AG10803 (cell line): ENCODE measurements at places on chromosomes 4 and X.

GRCh38 chr4:57425610-57426009, 315.4 kb upstream of the IGFBP7 start:
- peak; percentile 24 for DNase-seq

DNA sequence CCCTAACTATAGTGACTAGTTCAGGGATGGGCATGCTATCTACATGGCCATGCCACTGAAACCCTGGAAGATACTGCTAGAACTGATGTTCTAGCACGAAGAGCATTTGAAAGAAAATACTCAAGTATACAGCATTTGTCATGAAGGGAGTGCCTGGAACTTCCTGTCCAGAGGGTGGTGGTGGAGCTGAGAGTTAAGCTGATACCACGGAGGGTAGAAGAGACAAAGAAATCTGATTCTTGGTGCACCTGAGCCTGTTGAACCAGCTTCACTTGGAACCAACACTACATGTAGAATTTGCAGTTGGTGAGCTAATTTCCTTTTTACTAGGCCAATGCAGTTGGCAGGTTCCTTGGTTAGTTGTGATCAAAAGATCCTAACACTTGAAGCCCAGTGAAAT, 116.4 kb downstream of the CCNG2 start:
- DNase-seq = no peak

GRCh38 chr4:163167333-163167626, 590 bp upstream of the NAF1 start:
- DNase-seq = peak; percentile 39

GRCh38 chrX:19544693-19545305, 29.5 kb upstream of the MAP3K15 start:
- DNase-seq = peak; percentile 59

DNA sequence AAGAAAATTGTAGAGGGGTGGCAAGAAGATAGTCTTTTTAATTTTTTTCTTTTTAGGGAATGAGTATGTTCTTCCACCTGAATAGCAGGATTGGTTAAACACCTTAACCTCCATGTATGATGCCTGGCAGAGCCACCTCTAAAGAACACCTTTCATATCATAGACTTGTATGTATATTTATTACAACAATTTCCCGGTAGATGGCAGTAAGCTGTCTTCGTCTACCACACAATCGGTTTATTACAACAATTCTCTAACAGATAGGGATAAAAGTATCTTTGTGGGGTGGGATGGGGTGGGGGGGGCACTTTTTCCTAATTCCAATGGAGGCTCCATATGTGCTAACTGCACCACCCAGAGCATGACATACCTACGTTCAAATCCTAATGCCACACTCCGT, 255.5 kb downstream of the LDB2 start:
- no peak for DNase-seq

GRCh38 chrX:22533898-22534297, 261.2 kb downstream of the CBLL2 start:
- DNase-seq = no peak

DNA sequence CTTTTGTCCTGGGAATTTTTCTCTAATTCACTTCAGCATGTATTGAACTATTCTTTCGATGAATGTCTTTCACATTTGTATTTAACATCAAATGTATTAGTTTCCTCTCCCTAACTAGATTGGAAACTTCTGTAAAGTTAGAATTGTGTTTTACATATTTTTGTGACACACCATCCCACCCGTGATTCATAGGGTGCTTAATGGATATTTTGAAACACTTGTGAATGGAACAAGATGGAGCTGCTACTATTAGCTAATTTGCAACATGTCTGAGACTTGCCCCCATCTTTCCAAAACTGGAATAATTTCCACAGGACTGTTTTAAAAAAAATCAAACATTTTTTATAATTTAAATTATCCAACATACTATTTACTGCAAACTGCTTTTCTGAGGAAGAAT, 30.2 kb upstream of the GNPDA2 start:
- peak; percentile 17 for DNase-seq

DNA sequence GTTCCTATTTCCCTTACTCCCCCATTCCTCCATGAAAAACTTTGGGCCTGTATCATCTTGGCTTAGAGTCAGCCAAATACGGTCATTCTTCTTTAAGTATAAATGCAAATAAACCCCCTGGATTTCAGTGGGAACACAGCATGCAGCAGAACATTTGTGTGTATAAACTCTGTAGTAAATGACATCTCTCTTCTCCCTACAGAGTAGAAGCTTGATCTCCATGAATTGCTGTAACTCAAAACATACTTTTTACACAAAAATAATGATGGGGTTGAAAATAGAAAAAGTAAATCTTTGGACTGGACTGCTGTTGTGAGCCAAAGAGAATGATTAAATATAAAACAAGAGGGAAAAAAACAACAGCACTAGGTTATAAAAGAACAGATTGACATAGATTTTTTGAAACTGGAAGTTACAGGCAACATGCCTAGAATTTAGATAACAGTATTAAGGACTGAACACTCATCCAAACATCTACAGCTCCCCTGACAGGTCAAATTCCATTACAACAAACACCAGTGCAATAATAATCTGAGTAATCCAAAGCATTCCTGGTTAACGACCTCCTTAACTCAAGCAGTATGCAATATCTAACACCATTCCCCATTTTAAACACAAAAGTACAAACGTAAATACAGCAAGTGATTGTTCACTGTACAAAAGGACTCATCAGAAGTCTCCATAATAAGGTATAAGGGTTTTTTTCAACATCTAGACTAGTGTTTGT, 30.7 kb downstream of the TSPAN5 start:
- DNase-seq = peak; percentile 76

- DNase-seq = no peak
These were observed 26.4 kb downstream of the HMGB3 start for GRCh38 chrX:151009582-151009981.

GRCh38 chr4:23937173-23937572, 47.3 kb upstream of the PPARGC1A start:
- DNase-seq = peak; percentile 80

DNA sequence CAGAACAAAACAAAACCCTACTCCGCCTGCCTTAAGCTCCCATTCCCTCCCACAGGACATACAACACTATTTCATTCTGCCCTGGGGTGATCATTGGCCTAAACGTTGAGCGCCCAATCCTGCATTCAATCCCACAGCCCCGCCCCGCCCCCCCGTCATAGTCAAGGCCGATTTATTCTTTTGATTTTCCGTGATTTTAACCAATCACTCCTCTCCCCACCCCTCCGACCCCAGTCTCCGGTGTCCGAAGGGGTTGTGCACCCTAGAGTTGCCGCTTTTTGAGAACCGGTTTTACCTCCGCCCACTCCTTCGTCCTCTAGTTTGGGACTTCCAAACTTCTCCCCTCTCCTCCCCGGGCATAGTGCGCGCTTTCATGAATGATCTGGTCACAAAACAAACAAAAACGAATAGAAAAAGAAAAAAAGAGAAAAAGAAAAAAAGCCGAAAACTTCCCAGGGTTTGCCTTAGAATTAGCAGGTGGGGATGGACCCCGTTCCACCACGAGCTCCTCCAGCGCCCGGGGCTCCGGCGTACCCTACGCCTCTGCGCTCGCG, 446 bp upstream of the UBE2A start:
- DNase-seq = peak; percentile 38

DNA sequence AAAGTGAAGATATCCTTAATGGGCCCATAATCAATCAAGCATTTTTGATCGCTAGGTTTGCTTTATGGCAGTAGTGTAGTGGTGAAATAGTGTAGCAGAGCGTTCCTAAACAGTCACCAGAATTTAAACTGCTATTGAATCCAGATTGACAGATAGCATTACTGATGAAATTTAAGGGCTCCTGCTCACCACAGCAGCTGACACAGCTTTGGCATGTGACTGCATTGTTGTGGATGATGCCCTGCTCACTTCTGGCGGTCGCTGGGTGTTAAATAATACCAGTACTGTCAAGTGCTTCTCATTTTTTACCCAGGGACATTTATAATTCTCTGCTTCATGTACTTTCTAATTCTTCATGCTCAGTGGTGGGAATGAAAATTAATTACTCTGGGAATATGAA, 102.0 kb upstream of the ARHGAP24 start:
- no peak for DNase-seq

GRCh38 chrX:71282514-71283402, 677 bp upstream of the NONO start:
- DNase-seq = no peak

GRCh38 chr4:6803246-6803645, 20.7 kb downstream of the KIAA0232 start:
- no peak for DNase-seq

GRCh38 chrX:103549916-103550315, 30.6 kb upstream of the RAB40A start:
- DNase-seq = peak; percentile 8

DNA sequence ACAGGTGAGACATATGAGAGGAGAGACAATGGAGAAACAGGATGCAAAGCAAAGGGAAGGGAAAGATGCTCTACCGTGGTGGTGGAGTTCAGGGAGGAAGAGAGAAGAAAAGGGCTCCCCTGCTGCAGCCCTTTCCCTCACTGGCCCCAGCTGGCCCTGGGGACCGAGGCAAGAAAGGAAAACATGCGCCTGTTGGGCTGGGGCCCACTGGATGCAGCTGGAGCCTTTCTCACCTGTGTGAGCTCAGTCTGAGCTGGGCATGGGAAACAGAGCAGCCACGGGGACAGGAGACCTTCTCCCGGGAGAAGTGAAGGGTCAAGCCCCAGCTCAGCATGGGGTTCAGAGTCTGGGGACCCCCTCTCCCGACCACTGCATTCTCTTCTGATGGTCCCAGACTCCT, 11.9 kb downstream of the NXF3 start:
- no peak for DNase-seq

DNA sequence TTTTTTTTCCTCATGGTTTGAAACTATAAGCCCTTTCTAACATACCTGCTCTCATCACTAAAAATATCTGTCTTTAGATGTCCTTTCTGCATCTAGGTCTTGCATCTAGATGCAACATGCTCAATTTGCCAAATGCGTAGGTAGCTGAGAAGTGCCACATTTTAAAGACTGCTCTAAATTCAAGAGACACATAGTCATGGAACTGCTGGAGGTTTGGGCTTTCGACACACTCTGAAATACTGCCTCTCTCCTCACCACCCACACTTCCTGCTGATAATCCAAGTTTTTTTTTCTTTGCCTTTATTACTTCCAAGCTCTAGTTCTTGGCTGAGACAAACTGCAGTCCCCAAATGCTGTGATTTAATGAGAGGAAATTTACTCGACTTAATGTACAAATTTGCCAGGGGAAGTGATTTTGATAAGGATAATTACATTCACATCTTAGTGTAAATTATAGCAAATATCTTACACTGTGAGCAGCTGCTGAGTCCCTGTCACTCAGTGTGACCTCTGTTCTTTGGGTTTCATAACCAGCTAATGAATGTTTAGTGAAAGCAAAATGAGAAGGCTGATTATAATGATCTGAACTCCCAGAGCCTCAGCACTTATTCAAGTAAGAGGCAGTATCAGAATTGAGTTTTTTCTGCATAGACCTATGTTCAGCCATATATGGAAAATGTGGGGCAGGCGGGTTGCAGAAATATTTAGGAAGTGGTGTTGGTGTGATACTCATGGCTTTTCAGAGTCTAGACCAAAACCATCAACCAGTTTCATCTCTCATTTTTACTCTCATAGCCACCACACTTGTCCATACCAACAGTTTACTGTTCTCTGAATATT, 31.3 kb downstream of the DRD5 start:
- peak; percentile 6 for DNase-seq

DNA sequence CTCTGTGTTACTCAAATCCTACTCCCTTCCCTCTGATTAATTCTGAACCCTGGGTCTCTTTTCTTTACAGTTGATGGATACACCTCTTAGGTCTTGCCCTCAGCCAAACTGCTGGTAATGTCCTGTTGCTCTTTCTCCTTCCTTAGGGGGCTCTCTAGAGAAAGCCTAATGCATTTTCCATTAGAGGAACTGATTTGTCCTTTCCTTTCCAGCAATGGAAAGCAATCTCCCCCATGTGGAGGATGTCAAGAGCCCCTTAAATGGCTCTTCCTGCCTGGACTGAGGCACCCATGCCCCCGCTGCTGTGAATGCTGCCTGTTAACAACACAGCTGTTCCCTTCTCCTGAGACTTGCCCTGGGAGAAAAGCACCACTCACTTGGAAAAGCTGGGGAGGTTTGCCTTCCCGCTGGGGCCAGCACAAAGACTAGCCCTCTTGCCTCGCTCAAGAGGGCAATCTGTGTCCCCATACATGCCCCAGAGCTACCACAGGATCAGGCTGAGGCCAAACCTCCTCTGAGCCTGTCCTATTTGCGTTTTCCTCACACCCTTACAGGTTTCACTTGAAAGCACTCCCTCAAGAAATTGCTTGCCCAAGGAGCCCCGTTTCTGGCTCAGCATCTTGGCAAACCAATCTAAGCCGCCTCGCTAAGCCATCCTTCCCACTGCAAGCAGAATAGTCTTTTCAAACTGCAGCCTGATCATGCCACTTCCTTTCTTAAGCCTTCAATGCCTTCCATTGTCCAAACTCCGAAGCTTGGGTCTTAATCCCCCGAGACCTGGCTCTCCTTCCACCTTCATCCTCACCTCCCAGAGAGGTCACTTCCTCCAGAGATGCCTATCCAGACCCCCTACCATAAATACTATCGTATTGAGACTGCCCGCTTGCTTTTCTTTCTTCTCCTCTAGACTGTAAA, 23.2 kb upstream of the SMIM20 start:
- no peak for DNase-seq

GRCh38 chr4:154414796-154415195, 76.8 kb downstream of the DCHS2 start:
- DNase-seq = no peak

GRCh38 chr4:148216866-148217814, 225.1 kb downstream of the NR3C2 start:
- DNase-seq = peak; percentile 8

DNA sequence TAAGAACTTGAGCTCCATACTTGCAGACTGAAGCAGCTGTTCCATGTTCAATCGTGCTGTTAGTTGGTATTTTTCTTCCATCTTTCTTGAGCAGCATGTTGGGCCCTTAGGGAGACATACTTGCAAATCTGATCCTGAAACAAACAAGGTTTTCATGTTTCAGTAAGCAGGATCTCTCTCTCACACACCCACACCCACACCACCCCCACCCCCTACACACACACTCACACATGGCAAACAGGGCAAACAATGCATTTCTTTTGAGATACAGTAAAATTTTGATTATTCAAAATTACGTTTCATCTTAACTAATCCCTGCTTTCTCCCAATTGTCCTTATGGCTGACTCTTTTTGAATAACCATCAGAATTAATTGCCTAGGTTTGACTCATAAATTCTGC, 32.3 kb downstream of the GPC3 start:
- DNase-seq = no peak

- DNase-seq = no peak
These were observed 199.7 kb downstream of the CRLF2 start for GRCh38 chrX:1012678-1013300.

- peak; percentile 37 for DNase-seq
These were observed 5.1 kb upstream of the MCUB start for GRCh38 chr4:109554971-109555370.

DNA sequence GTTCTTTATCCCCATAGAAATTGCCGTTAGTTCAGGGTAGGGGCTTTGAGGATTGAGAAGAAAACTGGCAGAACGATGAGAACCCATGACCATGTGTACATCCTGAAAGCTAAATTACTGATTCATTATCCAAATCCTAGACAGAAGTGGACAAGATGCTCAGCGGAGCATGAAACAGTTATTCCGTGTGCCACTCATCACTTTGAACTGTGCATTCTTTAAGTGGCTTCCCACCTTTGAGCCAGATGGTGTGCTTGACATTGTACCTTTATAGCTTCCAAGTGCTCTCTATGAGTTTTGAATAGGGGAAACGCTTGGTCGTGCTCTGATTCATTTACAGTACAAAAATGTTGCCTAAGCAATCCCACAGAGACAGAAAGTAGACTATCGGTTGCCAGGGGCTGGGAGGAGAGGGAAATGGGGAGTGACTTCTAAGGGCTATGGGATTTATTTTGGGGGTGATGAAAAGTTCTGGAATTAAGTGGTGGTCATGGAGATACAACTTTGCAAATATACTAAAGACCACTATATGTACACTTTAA, 100.0 kb downstream of the DOCK11 start:
- DNase-seq = no peak
